ENCODE measurements at places on chromosomes 4 and X.

- peak; percentile 25 for DNase-seq
Measured at GRCh38 chr4:145482209-145483037, 770 bp downstream of the SMAD1 start.

DNA sequence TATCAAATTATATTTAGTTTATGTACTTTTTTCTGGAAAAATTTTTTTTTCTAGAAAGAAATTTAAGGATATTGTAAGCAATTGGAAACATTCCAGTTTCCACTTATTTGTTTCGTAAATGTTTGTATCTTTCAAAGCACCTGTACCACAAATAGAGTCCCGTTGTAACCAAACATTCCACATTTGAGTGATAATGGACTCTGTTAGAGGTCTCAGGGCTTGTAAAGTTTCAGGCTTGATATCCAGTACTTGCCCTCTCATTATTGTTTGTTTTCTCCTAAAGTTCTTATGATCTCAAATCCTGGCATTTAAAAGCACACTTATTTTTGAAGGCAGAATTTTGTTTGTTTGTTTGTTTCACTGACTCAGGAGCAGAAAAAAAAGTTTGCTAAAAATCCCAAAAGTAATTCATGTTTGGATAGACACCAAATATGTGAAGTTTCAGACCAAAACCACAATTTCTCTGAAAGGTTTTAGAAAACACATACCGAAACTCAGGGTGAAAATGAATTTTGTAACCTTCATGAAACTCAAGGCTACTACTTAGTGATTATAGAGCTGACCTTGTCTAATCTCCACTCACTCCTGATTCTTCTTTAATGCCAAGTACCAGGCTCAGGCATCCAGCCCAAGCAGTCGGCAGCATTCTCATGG, 5.7 kb upstream of the TMEM192 start:
- DNase-seq, result no peak

DNA sequence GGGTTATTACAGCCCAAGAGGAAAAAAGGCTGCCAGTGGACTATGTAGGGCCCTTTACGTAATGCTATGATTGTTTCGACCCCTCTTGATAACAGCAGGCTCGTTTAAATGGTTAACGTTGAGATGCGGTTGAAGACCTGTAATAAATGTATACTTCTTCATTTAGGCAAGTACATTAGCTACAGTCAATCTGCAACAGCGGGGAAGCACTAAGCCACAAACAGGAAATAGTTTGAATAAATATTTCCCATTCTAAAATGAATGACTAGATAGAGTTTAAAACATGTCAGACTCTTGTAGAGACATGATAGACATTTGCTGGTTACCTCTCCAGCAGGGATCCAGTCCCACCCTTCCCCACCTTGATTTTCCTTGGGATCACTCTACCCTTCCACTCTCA, 38.1 kb upstream of the STIM2 start:
- no peak for DNase-seq

DNA sequence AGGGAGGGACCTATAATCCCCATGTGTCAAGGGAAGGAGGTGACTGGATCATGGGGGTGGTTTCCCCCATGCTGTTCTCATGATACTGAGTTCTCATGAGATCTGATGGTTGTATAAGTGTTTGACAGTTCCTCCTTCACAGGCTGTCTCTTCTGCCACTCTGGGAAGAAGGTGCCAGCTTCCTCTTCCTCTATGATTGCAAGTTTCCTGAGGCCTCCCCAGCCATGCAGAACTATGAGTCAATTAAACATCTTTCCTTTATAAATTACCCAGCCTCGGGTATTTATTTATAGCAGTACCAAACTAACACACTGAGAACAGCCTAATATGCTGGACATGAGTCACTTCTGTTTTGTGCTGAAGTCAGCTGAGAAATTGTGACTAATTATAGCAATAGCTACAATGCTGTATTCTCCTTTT, 656.9 kb upstream of the CPEB2 start:
- DNase-seq, result no peak

DNA sequence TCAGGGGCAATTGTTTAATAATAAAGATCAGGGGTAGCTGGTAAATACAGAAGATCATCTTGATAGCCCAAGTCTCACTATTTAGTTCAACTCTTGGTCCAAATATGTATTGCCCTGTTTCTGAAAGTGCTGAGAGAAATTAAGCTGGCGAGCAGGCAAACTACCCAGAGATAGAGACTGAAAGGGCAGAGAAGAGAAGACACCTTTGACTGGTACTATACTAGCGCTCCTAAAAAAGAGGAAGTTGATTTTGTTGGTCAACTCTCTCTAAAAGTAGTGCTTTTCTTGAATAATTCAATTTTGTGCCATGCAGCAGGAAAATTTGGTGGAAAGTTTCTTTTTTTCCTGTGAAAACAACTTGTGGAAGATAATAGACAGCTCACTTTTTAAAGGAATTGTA, 64.0 kb downstream of the IGSF1 start:
- DNase-seq, result no peak

- DNase-seq, result peak; percentile 1
Measured at GRCh38 chr4:33722800-33723516, 2521.4 kb downstream of the ARAP2 start.

DNA sequence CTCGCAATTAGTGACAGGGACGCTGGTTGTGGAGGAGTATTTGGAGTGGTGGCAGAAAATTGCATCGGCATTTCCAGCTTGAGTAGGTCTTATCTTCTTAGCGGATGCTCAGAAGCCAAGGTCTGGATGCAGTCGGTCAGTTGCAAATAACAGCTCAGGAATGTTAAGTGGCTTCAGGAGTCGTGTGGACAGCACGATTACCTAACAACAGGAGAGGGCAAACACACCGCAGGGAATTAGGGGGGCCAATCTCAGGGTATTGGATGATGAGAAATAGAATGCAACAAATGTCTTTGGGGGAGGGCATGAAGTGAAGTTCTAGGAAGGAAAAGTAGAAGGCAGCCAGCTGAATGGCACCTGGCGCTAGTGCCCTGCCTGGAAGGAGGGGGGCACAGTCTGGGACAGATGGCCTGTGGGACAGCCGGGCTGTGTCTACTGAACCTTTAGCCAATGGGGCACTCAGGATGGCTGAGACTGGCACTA, 11.8 kb downstream of the RASL11B start:
- no peak for DNase-seq

GRCh38 chr4:83138946-83139345, 24.4 kb upstream of the PLAC8 start:
- DNase-seq, result no peak

DNA sequence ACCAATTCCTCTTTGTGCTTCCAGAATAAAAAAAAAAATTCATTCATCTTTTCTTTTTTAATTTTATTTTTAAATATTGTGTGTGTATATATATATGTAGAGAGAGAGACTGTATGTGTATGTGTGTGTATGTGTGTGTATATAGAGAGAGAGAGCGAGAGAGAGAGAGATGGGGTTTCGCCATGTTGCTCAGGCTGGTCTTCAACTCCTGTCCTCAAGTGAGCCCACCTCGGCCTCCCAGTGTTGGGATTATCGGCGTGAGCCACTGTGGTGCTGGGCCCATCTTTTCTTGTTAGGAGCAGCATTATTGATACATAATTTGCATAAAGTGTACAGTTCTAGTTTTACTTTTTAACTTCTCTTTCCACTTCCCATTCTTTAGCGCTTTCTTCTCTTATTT, 33.6 kb downstream of the KDM6A start:
- DNase-seq, result no peak

GRCh38 chr4:39365360-39365759, 802 bp downstream of the RFC1 start:
- DNase-seq, result no peak

DNA sequence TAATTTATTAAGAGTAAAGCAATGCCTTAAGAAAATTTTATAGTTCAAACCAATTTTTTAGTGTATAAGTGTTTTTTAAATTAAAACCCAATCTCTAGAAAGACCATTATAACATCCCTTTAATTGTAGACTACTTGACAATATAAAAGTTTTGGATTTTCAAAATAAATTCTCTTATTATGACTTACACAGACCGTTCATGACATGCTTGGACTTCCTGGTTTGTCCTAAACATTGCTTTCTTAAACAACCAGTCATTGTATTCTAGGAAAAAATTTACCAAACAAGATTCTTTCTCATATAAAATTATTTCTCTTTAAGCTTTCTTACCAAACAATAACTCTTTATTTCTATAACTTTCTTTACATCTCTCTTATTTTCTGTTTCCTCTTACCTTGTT, 49.0 kb upstream of the CXorf51A start:
- no peak for DNase-seq

DNA sequence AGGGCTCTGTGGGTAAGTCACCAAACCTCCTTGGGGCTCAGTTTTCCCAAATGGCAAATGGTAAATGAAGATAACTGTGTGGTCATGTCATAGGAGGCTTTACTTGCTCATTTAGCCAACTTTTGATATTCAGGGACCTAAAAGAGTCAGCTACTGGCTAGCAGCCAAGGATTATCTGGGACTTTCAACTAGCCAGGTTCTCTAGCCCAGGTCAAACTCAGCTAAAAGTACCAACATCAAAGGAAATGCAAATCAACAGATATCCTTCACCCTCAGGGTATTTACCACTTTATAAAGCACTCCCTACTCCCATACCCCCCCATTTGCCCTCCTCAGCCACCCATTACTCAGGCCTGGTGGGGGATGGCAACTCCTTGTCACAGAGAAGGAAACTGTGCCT, 7.5 kb downstream of the AMER1 start:
- DNase-seq, result no peak

- DNase-seq, result peak; percentile 89
Measured at GRCh38 chr4:87068583-87069021, 133.8 kb downstream of the AFF1 start.

DNA sequence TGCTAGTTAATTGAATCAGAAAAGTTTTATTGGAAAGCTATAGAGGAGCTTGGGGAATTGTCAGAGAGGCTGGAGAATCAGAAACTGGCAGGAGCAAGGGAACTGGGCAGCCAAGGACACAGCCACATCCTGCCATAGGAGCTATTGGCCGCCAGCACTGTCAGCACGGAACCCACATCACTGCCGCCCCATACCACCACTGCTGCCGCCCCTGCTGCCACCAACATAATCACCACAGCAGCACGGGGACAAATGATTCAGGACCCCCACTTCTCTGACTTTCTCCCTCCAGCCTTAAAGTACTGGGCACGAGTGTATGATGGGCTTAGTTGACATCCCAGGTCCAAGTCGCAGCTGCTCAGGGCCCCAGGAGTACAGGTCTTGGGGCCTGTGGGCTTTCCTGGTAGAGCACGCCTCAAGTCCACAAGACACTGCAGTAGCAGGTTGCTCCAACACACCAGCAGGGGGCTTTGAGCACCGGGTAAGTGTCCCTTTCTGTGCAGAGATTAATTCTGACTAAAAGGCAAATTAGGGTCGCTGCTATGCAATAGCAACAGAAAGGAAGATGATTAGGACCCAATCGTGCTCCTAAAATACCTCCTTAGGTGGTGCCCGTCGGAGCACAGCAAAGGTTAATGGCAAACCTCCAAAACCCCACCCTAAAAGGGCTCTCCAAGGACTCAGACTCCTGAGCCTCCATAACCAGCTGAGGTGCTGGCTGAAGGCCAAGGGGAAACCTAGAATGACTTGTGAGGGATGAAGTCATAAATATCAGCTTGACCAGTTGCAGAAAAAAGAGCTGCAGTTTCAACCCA, 6.9 kb downstream of the PJA1 start:
- DNase-seq, result peak; percentile 16

All from DMS 273 treated with DMSO at 0.1 percent for 48 hours (cell line).